NCI-H446 (cell line): ENCODE measurements at places on chromosomes 3 and 15.

DNA sequence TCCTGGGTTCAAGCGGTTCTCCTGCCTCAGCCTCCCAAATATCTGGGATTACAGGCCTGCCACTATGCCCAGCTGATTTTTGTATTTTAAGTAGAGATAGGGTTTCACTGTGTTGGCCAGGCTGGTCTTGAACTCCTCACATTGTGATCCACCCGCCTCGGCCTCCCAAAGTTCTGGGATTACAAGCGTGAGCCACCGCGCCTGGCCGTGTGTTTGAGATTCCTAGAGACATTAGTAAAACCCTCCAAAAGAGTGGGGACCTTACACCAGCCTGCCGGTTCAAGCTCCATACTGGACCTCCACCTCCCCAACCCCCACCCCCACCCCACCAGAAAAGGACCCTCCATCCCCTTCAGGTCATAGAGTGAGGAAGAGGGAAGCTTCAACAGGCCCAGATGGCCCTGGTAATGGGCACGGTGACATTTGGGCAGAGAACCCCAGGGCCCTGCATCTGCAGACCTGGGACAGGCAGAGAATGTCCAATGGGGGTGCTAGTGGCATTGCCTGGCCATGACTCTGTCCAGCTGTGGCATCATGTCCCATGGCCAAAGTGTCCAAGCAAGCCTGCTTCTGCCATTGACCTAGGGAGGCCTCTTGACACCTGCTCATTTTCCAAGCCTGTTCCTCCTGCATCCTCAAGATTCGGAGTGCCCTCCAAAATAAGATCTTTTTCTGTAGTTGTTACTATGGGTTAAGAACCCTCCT lies 108.9 kb upstream of the KLF13 start:
- no peak for DNase-seq

GRCh38 chr3:185837414-185837813 lies 12.6 kb upstream of the IGF2BP2 start:
- DNase-seq = no peak

DNA sequence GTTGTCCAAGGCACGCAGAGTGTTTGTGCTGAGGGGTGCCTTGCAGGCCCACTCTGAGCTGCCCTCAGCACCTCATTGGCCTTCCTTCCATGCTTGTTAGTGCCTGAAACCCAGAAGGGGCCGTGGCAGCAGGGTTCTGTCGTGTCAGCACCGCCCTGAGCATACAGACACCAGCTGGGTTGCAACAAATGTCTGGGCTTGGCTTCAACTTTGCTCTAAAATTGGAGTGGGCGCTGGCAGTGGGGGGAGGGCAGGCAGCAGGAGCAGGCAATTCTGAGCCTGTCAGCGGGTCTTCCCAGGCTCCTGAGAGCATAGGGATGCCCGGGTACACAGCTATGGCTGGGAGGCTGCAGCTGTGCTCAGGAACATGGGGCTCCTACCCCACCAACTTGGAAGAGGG lies 464.3 kb downstream of the EPHA3 start:
- DNase-seq = no peak

DNA sequence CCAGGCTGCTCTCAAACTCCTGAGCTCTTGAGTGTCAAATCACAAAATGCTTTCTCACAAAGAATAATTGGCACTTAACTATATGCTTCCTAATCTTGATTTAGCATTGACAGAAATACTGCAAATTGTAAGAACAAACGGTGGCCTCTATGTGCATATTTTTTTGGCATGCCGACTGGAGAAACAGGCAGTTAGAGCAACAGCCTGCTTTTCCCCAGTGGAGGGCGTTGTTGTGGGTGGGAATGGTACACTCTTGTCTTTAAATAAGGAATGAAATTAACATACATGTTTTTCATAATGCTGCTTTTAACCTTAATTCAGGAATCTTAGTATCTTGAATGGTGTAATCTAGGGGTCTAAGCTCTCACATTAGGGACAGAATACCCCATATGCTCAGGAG lies 31.1 kb upstream of the SV2B start:
- DNase-seq = no peak

- DNase-seq = no peak
These were observed 58.5 kb downstream of the NEK10 start for GRCh38 chr3:27310688-27311087.

GRCh38 chr3:117165601-117166051 lies 456.0 kb downstream of the TUSC7 start:
- no peak for DNase-seq

DNA sequence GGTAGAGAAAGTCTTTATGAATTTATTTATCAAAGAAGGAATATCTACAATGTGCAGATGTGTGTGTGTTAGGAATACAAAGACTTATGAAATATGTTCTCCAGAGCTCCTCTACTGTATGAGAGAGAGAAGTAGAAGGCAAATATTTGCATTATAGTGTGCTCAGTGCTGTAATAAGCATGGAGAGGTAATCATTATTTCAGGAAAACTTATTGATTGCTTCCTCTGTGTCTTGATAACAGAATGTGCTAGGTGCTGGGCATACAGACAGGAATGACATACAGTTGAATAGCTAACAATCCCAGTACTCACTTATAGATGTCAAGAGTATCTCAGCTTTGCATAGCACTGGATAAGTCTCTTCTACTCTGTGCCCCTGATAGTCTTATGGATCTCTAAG lies 30.2 kb downstream of the ATG7 start:
- no peak for DNase-seq
